Neuronal stem cell (in vitro differentiated cells): ENCODE measurements at places on chromosomes 3 and 15.
A peak's percentile ranks its signal among the peaks of the same experiment; 100 is the strongest.

DNA sequence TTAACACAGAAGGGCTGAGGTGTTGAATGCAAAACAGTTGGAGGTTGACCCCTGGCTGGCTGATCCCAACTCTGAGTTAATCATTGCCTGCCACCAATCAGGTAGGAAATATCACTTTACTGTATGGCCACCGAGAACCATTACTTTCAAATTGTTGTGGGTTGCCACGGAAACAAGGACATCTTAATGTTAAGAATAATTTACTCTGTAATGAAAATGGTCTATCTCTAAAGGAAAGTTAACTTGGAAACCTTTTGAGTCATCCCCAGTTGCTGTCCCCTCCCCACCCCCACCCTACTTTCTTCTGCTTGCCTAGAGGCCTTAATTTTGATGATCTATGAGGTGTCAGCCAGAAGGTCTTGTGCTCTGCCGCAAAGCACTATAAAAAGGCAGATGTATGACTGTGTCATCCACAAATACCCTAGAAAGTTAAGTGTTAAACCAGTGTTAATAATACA lies 78.7 kb upstream of the SNRK start:
- no peak for DNase-seq

- DNase-seq = no peak
Observed at GRCh38 chr15:79872358-79873017, 24.3 kb downstream of the MTHFS start.

GRCh38 chr3:142690613-142691012 lies 33.2 kb upstream of the TRPC1 start:
- no peak for DNase-seq

DNA sequence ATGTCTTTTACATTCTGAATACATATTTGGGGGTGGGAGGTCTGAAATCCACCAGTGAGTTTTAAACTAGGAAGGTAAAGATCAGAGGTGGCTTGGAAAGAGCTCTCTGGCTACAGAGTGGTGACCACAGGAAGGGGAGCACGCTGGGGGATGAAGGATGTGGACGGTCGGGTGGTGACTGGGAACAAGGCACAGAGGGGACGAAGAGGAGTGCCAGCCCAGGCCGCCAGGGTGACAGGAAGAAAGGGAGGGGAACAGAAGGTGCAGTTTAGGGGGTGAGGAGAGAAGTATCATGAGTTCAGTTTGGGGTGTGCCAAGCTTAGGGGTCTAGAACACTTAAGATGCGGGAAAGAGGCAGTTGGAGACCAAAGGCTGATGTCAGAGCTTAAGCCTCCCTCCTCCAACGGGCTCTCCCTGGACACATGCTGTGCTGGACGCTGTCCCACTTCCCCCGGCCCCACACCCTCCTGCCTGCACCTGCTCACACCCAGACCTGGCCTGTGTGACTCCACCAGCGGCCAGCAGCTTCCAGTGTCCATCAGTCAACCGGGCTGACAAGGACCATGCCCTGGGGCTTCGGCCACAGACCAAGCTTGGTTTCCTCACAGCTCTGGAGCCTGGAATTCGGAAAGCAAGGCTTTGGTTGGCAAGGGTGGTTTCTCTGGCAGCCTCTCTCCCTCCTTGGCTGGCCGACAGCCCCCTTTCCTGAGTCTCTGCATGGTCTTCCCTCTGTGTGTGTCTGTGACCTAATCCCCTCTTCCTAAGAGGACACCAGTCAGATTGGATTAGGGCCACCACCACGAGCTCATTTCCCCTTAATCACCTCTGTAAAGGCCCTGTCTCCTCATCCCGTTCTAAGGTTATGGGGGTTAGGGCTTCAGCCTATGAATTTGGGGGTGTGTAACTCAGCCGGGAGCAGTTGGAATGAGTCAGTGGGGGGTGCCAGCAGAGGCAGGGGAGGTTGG lies 120.4 kb upstream of the IQSEC1 start:
- no peak for DNase-seq

DNA sequence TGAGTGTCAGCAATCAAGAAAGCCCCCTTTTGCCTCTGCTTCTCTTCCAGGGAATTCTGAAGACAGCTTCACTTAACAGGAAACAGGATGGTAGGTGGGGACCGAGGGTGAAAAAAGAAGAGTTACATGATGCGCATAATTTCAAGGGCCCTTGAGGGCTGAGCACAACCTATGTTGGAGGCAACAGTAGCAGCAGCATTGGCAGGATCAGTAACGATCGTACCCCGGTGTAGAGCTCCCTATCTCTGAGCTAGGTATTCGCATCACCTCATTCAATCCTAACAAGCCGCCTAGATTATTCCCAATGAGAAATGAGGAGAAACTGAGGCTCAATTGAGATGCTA lies 432 bp upstream of the RAD54L2 start:
- no peak for DNase-seq

- no peak for DNase-seq
Observed at GRCh38 chr15:42493679-42494078, 1.8 kb upstream of the SNAP23 start.

- no peak for DNase-seq
Observed at GRCh38 chr3:192747746-192748145, 20.4 kb upstream of the FGF12 start.

GRCh38 chr3:44962621-44963393 lies 13.2 kb downstream of the ZDHHC3 start:
- no peak for DNase-seq

GRCh38 chr3:132435911-132436425 lies 18.7 kb downstream of the DNAJC13 start:
- DNase-seq = no peak

- DNase-seq = peak; percentile 84
Observed at GRCh38 chr3:147418808-147419701, 9.9 kb downstream of the ZIC1 start.

- no peak for DNase-seq
Observed at GRCh38 chr3:105836533-105836932, 32.3 kb downstream of the CBLB start.

GRCh38 chr15:31211353-31211752 lies 109.8 kb upstream of the TRPM1 start:
- DNase-seq = no peak

DNA sequence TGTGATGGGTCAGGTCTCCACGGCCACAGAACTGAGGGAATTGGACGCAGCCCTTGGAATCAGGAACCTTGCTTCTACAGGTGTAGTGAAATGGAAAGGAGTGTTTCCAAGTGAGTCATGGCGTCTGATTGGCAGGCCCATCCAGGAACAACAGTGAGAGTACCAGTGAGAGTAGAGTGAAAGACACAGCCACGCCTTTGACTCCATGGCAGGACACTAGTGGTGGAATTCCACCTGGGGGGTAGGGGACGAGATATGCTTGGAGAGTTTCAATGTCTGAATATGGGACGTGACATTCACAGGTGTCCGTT lies 3.0 kb upstream of the SLC28A1 start:
- DNase-seq = no peak

GRCh38 chr3:146839727-146840375 lies 234.7 kb upstream of the PLSCR5 start:
- no peak for DNase-seq

DNA sequence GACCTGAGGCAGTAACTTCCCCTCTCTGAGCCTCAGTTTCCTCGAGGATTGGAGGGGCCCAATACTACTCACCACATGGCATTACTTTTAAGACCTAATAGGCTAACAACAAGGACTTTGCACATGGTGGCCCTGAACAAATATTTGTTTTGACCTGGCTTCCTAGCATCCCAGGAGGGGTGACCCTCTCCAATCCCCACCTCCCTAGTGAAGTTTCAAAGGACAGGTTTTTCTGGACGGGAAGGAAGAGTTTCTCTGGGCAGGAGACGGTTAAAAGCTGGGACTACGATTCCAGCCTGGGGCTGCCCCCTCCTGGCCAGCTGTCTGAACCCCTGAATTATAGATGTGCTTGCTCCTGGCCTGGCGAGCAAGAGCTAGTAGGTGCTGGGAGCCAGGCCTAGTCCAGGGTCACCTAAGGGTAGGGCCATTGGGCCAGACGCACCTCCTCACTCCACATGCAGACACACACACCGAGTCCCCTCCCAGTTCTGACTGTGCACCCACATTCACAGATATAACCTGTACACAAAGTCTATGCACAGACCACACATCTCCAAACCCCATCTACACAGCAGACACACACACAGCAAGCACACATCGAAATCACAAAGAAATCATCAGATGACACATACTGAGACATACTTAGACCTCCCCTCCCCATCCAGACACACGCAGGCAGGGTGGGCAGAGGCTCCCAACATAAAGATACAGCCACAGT lies 2.7 kb upstream of the ISL2 start:
- no peak for DNase-seq

- DNase-seq = no peak
Observed at GRCh38 chr15:71294251-71294910, 179.1 kb downstream of the THSD4 start.

DNA sequence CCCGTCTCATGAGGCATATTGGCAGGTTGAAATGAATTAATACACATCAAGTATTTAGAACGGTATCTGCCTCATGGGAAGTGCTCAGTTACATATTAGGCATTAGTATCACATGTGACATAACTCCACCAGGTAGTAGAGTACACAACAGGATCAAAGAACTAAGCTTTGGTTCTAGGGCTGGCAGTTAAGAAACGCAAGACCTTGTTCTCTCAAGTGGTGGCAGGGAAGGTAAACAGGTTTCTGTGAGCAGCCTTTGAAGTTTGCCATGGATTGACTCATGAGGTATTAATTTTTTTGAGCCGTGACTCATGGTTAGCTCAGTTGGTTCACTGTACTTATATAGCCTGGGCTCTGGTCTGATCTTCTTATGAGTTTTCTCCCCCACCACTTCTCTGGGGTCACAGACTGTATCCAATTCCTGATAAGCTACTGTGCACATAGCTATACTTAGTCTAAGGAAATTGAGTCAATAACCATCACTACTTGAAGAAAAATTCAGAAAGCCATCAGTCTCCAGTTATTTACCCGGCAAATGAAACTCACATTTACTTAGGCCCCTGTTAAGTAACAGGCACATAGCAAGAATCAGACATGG lies 155.6 kb upstream of the STT3B start:
- DNase-seq = no peak

DNA sequence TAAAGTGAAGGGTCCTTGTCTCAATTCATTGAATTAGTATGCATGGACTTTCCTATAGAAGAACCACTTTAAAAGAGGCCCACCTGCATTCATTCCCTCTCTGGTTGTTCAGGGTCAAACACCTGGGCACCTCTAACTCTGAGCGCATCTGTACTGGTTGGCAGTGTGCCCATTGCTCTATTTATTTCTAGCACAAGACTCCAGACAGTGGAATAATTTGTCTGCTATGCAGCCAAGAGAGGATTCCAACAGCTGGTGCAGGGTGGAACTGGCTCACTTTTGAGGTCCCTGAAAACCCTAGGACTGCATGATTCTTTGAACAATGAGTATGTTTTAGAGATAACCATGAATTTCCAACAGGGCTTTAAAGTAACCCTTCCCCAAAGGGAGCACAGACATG lies 57.9 kb downstream of the CCDC33 start:
- no peak for DNase-seq

GRCh38 chr15:31128919-31129768 lies 27.6 kb upstream of the TRPM1 start:
- peak; percentile 57 for DNase-seq

DNA sequence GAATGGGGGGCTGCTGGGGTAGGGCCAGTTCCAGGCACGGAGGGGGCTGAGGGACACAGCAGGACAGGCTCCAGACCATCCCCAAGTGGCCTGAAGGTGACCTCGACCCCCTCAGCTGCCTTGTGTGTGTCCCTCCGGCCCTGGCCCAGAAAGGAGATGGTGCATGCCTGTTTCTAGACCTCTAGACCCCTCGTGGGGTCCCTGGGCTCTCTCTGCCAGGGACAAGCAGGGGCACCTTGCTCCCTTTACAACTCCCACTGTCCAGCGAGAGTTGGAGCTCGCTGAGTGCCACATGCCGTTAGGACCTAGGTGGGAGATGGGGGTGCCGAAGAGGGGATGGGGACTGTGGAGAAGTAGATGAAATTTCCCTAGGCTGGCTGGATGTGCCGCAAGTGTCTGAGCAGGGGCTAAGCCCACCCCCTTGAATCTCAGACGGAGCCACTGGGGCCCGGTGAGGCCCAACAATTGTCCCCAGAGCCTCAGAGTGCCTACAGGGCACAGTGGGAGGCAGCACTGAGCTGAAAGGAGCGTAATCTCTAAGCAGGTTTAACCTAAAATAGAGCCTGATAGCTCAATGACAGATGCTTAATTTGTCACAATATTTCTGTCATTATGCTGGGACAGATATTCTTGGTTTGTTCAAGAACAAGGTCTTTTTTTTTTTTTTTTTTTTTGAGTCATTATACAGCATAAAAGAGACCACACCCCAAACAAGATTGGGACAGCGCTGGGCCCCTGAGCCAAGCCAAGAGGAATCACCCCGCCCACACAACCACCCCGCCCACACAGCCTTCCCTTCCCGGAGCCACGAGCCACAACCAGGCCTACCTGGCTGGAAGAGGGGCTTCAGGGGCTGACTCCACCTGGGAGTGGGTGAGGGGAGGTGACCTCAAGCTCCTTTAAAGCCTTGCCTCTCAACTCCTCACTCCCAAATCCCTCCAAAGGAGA lies 23.6 kb upstream of the KLF13 start:
- DNase-seq = no peak

DNA sequence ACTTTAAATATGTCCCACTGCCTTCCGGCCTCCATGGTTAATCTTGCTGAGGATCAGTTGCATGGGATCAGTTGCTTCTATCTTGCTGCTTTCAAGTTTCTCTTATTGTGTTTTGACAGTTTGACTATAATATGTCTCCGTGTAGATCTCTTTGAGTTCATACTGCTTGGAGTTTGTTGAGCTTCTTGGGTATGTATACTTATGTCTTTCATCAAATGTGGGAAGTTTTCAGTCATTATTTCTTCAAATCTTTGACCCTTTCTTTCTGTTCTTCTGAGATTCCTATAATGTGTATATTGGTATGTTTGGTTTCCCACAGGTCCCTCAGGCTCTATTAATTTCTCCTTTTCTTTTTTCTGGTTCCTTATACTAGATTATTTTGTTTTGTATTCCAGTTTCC lies 30.8 kb downstream of the PCCB start:
- no peak for DNase-seq

- no peak for DNase-seq
Observed at GRCh38 chr3:122349171-122349570, 24.1 kb downstream of the CSTA start.

GRCh38 chr3:48407542-48408099 lies 22.3 kb downstream of the PLXNB1 start:
- DNase-seq = no peak
